Posterior cingulate gyrus (tissue), 11 donors: ENCODE measurements at places on chromosomes 11 and 22.

DNA sequence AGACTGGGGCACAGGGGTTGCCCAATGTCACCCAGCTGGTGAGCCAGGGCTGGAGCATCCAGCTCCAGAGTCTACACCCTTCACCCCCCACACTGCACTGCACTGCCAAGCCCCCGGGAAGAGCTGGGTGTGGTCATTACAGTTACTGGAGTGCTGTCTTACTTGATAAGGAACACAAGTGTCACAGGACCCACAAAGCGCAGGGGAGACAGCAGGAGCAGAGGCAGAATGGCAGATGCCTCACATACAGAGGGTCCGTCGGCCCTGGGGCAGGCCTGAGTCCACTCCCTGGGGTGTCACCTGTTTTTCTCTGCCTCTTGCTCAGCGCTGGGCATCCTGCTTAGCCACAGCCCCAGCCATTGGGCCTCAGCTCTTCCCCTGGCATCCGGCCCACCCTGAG lies 7.7 kb downstream of the IL2RB start:
- DNase-seq, result no peak

DNA sequence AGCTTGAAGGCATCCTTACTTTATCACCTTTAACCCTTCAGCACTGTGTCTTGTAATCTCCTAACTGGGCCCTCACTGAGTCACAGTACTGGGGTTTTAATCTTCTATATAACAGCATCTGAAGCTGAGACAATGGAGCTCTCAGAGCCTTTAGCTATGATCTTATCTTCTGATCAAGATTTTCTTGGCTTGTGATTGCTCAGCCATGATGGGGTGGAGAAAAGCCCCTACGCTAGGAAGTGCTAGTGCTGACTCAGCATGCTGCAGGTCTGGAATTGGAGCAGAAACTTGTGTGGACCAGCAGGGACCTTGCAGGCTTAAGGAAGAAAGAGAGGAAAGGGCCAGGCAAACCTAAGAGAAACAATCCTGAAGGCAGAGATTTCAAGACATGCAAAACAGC lies 71.7 kb upstream of the EED start:
- no peak for DNase-seq

GRCh38 chr22:39953101-39953500 lies 7.1 kb upstream of the TMA7B start:
- no peak for DNase-seq

GRCh38 chr22:49633010-49633324 lies 194.7 kb downstream of the BRD1 start:
- peak; percentile 65 for DNase-seq

DNA sequence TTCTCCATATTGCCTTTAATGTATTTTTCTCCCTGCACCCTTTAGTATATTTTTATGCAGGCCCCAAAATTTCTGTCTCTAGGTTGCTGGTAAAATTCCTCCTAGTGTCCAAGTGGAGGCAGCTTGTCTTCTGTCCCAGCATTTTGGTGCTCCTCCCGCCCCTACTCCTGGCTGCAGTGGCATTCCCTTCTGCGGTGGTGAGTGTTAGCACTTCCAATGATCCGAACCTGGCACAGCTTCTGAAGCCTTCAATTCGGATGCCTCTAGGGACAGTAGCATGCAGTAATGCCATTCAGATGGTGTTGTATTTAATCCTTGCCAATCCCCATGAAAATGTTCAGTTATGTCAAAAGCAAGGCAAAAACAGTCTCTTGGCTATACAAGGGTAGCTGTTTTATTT lies 5.9 kb downstream of the YWHAH start:
- no peak for DNase-seq

DNA sequence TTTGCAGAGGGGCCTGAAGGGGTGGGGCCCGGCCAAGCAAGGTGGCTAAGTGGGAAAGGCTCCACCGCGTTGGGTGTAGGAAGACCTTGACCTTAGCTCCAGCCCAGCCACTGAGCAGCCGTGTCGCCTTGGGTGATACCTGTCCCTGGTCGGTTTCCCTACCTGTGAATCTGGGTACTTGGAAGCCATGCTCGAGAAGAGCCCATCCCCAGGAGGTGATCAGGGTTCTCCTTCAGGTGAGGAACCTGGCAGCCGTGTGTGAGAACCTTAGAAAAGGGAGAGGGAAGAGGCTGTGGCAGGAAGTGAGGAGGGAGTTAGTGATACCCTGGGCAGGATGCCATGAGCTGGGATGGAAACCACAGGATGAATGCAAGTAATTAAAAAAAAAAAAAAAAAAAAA lies 21.6 kb downstream of the PPARA start:
- DNase-seq, result no peak

DNA sequence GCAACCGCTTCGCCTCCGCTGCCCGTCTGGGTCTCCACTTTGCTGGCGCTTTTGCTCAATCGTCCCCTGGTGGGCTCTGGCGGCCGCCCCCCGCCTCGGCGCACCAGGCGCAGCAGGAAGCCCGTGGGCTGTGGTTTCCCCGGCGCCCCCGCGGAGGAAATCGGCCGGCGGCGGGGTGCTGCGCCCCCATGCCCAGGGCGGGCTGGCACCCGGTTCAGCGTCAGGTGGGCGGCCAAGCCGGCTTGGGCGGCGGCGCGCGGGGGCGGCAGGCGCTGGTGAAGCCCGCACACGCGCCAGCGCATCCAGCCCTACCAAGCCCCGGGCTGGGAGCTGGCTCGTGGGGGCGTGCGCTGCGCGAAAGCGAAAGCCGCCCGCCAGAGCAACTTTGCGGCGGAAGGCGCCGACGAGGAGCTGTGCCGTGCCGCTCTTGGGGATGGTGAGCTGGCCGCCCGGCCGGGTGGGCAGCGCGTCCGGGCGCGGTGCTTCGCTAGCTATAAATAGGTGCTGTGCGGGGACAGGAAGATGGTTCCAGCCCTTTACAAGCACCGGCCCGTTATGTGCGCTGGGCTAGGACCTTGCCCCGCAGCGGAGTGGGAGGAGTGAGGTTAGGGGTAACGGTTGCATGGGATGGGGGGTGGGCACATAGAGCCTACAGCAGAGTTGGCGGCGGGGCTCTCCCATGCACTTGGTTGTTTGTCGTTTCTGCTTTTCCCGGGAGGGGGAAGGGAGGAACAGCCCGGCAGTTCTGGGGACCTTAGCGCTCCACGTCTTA lies 25.0 kb upstream of the SUSD2 start:
- DNase-seq, result no peak

DNA sequence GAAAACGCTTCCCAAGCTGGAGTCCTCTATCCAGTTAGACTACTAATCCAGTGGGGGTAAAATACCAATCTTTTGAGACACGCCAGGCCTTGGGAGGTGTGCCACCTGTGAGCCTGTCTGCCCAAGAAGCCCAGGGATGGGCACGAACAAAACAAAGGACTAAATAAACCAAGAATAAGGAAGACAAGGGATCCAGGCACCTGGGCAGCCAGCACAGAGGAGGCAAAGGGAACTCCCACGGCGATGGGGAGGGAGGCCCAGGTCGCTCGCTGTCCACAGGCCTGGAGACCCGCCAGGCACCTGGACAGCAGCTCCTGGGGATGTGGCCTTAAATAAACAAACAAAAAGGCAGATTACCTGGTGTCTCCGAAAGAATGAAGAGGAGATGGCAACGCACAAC lies 31.4 kb downstream of the LRFN4 start:
- no peak for DNase-seq

DNA sequence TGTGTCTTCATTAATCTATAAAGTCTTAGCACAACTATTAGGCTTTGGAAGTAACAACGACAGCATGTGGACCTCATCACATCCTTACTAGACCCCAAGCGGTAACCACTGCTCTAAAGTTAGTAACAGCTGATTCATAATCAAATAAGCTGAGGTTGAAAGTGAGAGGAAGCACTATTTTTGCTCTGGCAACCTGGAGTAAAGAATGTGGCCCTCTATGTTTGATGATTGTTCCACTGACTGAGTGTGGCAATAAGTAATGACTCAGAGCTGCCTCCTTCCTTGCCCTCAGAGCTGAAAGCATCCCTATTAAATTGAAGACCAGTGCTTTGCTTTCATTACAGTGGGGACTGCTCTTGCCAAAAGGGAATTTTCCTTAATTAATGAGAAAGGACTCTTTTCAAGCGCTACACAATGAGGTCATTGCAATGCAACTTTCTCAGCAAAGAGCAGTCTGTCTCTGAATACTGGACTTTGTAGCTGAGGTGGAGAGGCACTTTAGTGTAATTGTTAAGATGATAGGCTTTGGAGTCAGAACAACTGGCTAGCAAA lies 906.1 kb upstream of the RAG2 start:
- no peak for DNase-seq

- DNase-seq, result no peak
These were observed 83.1 kb downstream of the MN1 start for GRCh38 chr22:27718186-27719035.

DNA sequence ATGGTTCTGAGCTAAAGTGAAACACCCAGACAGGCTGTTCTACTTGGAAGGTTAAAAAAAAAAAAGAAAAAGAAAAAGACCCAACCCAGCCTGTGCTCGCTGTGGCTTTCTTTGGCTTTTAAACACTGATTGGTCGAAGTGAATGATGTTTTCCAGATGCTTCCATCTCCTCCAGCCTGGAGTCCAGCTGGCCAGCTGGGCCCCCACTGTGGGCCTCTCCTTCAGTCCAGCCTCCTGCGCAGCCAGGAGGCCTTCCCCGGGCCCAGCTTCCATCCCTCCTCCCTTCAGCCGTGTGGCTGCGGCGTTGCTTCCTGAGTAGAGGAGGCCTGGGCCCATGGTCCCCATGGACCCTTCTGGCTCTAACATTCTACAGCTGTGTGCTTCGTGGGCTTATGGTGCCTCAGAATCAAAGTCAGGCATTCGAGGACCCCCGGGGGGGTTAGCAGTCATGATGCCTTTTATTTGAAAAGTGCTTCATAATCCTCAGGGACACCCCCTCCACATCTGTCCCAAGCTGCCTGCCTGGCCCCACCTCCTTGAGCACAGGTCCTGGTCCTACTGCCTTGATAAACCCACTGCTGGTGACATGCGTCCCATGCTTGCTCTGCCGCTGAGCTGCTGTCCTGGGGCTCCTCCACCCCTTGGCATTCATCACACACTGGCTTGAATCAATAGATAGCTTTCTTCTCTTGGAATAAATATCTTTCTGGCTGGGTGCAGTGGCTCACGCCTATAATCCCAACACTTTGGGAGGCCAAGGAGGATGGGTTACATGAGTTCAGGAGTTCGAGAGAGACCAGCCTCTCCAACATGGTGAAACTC lies 42.2 kb upstream of the FBLN1 start:
- no peak for DNase-seq

DNA sequence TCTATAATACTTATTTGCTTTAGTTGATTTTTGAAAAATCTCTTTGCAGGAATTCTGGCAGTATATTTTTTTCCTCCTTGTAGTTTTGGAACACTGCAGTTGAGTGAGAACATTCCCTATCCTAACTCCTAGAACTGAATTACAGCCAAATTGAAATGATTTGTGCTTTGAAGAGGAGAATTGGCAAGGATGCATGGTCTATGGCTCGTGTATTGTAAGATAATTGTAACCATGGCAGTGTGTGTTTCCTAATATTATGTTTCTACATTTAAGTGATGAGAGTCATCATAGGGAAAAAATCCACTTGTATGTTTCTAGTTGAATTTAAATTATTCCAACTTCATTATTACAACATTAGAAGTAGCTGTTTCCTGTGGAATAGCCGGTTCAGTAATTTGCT lies 80.9 kb upstream of the MYO18B start:
- DNase-seq, result no peak

- no peak for DNase-seq
These were observed 247.1 kb downstream of the MIAT start for GRCh38 chr22:26904483-26904882.

DNA sequence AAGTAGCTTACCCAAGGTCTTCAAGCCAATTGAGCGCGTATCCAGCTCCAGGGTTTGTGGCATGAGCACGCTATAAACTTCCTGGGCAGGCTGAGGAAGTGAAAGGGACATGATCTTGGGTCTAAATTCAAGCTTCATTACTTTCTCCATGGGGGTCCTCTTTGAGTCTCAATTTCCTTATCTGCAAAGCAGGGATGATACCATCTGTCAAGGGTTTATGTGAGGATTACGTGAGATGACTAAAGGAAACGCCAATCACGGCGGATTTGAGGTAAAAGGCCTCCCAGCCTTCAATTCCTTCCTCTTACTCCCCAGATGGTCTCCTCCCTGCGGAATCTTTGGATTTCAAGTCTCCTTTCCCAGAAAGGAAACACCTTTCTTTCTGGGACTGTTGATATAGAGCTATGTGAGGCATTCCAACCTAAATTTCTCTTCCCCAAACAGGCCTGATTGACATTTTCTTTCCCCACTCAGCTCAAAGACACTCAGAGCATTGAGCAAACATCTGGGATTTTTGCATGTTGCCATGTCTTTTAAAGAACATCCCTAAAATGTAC lies 474.4 kb downstream of the INSC start:
- DNase-seq, result no peak

DNA sequence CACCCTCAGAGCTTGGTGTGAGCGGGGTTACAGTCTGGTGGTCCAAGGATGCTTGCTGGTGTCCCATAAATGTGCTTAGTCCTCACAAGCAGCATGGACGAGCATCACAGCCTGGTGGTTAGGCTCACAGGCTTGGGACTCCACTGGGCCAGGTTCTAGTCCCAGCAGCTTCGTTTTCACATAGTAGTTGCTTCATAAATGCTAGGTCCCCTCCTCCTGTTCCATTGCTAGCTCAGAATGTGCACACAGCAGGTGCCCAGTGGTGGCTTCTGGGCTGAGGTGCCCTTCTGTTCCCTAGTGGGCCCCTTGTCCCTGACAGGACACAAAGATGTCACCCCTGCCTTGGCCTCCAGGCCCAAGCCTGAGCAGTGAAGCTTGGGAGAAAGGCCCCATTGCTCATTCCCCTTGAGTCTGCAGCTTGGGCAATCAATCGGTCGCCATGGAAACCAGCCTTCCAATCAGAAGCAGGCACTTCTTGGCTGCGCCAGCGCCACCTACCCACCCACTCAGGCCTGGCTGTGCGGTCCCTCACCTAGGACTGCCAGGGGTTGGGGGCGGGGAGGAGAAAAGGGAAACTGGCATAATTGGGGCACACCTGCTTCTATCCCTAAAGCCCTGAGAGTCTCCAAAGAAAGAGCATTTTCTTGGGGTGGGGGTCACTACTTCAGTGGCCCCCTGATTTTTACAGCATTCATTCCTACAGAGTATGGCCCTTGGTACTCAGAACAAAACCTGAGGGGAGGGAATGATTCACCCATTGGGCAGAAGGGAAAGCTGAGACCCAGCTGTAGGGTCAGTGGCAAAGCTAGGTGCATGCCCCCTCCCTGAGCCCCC lies 48.1 kb downstream of the CYTH4 start:
- peak; percentile 97 for DNase-seq
